ENCODE measurements at places on chromosomes 11 and 22.

- no peak for DNase-seq
These were observed 2.1 kb upstream of the TCF20 start for GRCh38 chr22:42272431-42272999.

DNA sequence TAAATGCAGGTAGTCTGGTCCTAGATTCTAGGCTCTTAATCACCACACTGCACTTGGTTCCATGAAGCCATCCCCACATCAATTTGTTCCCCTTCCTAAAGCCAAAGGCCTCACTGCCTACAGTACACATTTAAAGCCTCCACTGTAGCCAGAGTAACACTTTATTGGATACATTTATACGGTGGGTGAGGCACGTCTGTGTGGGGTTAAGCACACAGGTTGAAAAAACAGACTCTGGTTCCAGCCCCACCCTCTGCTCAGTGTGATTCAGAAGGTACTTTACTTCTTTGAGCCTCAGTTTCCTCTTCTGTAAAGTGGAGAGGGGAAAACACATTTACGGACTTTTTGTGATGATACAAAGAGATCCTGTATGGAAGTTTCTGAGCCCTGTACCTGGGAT lies 22.5 kb downstream of the DSCAML1 start:
- no peak for DNase-seq

GRCh38 chr11:74086242-74086884 lies 77.5 kb upstream of the UCP3 start:
- DNase-seq = no peak

GRCh38 chr22:26586556-26587325 lies 3.2 kb downstream of the TPST2 start:
- DNase-seq = no peak

DNA sequence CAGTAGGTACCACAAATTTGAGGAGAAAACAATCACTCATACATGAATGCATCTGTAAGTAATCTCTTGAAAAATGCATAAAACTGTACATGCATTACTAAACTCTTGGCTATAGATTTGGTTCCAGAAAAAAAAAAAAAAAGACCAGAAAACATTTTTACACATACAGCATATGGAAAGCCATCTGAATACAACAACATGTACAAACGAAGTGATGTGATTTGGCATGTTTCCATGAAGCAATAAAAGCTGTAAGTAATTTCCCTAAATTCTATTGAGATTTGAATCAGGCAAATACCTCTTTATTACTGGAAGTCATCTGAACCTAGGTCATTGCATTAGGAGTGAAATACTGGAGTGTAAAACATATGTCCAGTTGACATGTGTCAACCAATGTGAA lies 31.9 kb upstream of the ZC3H12C start:
- no peak for DNase-seq

- DNase-seq = no peak
These were observed 202.1 kb downstream of the ADAMTS15 start for GRCh38 chr11:130650456-130651030.

GRCh38 chr22:30176431-30176830 lies 70.1 kb downstream of the LIF start:
- no peak for DNase-seq

- DNase-seq = no peak
These were observed 30.6 kb downstream of the NFRKB start for GRCh38 chr11:129864811-129865210.

- no peak for DNase-seq
These were observed 4.0 kb downstream of the FTH1 start for GRCh38 chr11:61963282-61964057.

- no peak for DNase-seq
These were observed 102.4 kb upstream of the THY1 start for GRCh38 chr11:119525180-119525866.

- no peak for DNase-seq
These were observed 29.4 kb downstream of the SMCO4 start for GRCh38 chr11:93513772-93514171.

- DNase-seq = no peak
These were observed 7.5 kb downstream of the DIXDC1 start for GRCh38 chr11:111944651-111945051.

DNA sequence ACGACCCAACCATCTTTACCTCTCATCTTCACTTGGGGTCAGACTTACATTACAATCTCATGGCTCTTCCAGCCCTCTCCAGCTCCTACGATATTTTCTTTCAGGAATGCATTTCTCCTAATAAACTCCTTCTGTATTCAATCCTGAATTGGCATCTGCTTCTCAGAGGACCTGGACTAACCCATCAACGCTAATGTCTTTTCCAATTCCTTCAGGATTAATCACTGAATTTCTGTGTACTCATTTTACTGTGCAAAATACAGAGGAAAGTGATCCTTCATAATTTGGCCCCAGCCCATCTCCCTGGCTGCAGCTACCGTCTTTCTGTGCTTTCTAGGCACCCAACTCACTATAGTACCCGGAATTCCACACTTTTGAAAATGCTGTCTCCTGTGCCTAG lies 239.2 kb downstream of the METTL15 start:
- DNase-seq = no peak

GRCh38 chr11:100555931-100556330 lies 131.2 kb upstream of the ARHGAP42 start:
- no peak for DNase-seq

GRCh38 chr22:30314915-30315314 lies 11.8 kb downstream of the TBC1D10A start:
- no peak for DNase-seq
